Motor neuron (in vitro differentiated cells): ENCODE measurements at places on chromosomes 7 and 10.

- ATAC-seq = peak; percentile 97
These were observed 15.5 kb upstream of the WNT16 start for GRCh38 chr7:121313220-121313792.

DNA sequence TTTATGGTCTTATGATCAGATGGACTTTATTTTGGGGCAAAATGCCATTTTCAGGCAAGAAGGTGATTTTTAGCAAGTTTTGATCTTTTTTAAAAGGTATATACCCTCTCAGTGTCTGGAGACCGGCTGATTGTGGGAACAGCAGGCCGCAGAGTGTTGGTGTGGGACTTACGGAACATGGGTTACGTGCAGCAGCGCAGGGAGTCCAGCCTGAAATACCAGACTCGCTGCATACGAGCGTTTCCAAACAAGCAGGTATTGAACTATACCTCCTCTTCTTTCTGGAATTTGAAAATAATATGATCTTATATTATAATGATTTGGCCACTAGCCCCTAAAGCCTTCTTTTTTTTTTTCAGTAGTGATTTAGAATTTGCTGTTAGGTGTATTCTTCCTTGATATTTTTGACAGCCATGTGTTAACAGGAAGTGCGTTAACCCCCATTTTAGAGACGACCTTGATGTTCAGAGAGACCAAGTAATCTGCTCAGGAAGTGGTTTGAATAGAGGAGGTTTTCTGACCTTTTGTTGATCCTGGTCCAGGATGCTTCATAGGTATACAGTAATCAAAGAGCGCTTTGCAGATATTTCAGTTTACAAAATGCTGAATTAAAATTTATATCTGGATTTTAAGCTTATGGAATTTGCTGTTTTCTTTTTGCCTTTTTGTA, 6.2 kb downstream of the BUB3 start:
- ATAC-seq = no peak

- ATAC-seq = no peak
These were observed 295.6 kb downstream of the PTPRN2 start for GRCh38 chr7:158291998-158292397.

GRCh38 chr10:112728997-112729396, 221.1 kb upstream of the TCF7L2 start:
- no peak for ATAC-seq

GRCh38 chr7:82428186-82428961, 15.2 kb downstream of the CACNA2D1 start:
- no peak for ATAC-seq

- ATAC-seq = no peak
These were observed 42.6 kb downstream of the CLEC2L start for GRCh38 chr7:139566075-139566474.

DNA sequence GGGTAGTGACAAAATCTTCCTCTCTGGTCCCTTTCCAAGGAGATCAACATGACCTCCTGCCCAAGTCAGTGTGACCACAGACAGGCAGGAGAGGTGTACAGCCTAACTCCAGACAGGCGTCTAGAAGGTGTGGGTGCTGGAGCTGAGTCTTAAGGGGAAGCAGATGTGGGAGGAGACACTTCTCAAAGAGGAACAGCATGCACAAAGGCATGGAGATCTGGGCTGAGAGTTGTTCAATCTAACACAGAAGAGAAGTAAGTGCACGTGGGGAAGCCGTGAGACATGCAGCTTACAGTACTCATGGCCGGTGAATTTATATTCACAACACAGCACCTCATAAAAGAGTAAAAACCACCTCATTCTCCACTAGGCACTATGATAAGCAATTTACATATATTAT, 23.8 kb upstream of the GSDME start:
- ATAC-seq = no peak

GRCh38 chr7:105387508-105388355, 989 bp downstream of the SRPK2 start:
- peak; percentile 43 for ATAC-seq
